ENCODE measurements at places on chromosomes 12 and 14.

GRCh38 chr12:91523831-91524230 is 341.2 kb upstream of the DCN start:
- no peak for DNase-seq

GRCh38 chr12:32606443-32606842 is 72.7 kb upstream of the DNM1L start:
- DNase-seq: no peak

GRCh38 chr12:121637231-121637914 is 11.0 kb downstream of the ORAI1 start:
- no peak for DNase-seq

GRCh38 chr12:83664650-83665049 is 977.9 kb downstream of the TMTC2 start:
- DNase-seq: no peak

DNA sequence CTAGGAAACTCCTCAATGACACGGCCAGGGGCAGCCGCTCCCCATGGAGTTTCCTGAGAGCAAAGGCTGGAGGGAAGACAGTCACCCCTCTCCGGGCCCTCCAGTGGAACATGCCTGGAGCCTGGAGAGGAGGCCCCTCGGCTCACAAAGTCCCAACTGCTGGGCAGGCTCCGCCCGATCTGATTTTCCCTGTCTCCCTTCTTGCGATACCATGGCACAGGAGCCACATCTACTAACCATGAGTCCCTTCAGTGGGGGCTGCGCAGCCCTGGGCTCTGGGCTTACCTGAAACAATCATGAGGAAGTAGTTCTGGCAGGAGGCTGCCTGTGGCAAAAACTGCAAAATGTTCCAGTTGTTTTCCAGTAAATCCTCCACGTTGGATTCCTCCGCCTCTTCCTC is 15.3 kb downstream of the P2RX2 start:
- no peak for DNase-seq

DNA sequence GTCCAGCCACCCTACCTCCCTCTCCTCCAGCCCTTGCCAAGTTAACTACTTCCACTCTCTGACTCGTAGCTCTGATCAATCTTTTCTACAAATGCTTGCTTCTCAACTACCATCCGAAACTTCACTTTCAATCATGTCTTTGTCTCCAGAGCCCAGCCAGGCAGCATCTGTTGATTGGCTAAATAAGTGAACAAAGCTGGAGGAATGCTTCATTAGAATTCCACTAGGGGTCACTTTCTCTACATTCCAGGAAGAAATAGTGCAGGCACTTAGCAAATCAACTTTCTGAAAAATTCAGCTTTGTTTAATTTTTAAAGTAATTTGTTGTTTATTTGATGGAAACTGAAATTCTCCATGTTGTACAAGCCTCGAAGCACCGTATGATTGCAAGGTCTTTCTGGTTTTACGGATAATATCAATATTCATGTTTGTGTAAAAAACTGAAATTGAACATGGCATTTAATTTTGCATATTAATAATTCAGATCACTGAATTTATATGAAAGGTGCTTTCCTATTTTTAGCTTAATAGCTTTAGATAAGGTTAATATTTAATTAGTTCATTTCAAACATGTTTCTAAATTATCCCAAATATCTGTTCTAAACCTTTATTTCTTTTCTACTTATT is 32.4 kb upstream of the HELB start:
- DNase-seq: peak; percentile 1

DNA sequence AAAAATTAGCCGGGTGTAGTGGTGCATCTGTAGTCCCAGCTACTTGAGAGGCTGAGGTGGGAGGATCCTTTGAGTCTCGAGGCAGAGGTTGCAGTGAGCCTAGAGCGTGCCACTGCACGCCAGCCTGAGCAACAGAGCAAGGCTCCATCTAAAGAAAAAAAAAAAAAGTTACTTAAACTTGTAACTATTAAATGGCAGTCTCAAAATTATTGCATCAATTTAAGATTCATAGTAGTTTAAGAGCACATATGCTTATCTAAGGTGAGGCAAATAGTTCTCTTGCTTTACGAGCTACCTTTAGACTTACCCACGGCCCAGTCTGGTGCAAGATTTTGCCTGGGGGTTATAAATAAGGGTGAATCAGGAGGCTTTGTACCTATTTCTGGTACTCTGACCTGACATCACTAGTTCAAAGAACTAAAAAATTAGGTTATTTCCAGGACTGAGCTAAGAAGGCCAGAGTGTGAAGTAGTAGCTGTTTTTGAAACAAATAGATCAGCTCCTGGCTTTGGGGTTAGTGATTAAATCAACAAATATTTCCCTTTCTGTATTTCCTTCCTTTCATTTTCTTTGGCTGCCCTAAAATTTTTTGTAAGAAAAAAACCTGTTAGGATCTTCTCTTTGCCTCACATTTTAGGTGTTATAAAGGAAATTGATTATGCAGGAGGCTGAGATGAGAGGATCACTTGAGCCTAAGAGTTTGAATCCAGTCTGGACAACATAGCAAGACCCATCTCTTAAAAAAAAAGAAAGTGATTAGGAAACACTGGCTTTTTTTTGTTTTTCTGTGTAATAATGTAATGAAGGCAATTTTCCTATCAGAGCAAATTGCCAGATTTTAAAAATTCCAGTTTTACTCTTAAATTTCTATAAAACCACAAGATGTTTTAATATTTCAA is 3.6 kb downstream of the MGAT2 start:
- DNase-seq: no peak

GRCh38 chr12:20555771-20556170 is 139.4 kb upstream of the SLCO1C1 start:
- no peak for DNase-seq

GRCh38 chr14:25546826-25547225 is 496.9 kb upstream of the STXBP6 start:
- DNase-seq: no peak

DNA sequence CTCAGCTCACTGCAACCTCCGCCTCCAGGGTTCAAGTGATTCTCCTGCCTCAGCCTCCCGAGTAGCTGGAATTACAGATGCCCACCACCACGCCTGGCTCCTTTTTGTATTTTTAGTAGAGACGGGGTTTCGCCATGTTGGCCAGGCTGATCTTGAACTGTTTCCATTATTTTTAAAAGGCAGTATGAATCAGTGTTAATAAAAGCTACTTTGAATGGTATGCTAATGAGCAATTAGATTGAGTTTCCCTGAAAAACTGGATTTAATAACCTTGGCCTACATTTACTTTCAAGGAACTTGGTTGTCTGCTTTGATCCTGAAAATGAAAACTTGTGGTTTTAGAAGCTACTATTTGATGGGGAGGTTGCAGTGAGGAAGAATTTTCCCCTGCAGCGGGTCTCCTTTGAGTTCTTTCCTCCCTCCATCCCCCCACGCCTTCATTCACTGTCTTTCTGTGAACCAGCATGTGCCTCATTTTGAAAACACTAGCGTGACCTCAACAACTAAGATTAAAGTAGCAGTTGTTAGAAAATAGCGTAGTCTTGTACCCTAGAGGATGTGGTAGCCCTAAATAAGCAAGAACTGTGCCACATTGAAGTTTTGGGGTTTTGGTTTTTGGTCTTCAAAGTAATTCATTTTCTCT is 17.8 kb upstream of the RPS6KA5 start:
- DNase-seq: no peak

GRCh38 chr14:94001016-94001415 is 3.9 kb downstream of the CCDC197 start:
- no peak for DNase-seq
